ENCODE measurements at places on chromosomes 5 and 9. TPM values are rescaled to one million over a fixed set of nuclear protein-coding genes. Genes with fewer than 3 reads are reported as not detected.

GRCh38 chr5:134511796-134512660, 13.4 kb upstream of the JADE2 start:
- peak; percentile 92 for DNase-seq

GRCh38 chr5:152427721-152428120, 22.6 kb upstream of the NMUR2 start:
- DNase-seq = no peak

Gene PHYHD1
- 38.8 TPM for total RNA-seq

- DNase-seq = peak; percentile 80
These were observed at the start of gene SLC27A4 for GRCh38 chr9:128339761-128340690. SLC27A4 (plus strand) TSS chr9:128340527; CDS start chr9:128343133, 2,606 bp downstream.

GRCh38 chr5:142911170-142911569, 141.0 kb downstream of the ARHGAP26 start:
- DNase-seq = no peak

GRCh38 chr9:73855206-73855605, 641.9 kb upstream of the RORB start:
- no peak for DNase-seq

Measured in right cardiac atrium (tissue), 5 donors.